ENCODE measurements at places on chromosomes 4 and X.

- no peak for DNase-seq
These were observed 187.3 kb upstream of the FAM241A start for GRCh38 chr4:111957997-111958396.

- no peak for DNase-seq
These were observed 95.0 kb upstream of the TBL1X start for GRCh38 chrX:9369802-9370291.

DNA sequence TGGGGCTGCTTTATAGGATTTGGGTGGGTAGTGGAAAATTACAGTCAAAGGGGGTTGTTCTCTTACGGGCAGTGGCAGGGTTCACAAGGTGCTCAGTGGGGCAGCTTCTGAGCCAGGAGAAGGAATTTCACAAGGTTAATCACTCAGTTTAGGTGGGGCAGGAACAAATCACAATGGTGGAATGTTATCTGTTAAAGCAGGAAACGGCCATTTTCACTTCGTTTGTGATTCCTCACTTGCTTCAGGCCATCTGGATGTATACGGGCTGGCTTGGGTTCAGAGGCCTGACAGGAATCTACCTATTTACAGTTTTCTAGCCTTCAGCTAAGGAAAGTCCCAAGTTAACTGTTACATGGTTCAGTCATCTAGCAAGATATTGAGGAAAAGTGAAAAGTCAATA, 1003.5 kb downstream of the STPG2 start:
- DNase-seq: no peak

DNA sequence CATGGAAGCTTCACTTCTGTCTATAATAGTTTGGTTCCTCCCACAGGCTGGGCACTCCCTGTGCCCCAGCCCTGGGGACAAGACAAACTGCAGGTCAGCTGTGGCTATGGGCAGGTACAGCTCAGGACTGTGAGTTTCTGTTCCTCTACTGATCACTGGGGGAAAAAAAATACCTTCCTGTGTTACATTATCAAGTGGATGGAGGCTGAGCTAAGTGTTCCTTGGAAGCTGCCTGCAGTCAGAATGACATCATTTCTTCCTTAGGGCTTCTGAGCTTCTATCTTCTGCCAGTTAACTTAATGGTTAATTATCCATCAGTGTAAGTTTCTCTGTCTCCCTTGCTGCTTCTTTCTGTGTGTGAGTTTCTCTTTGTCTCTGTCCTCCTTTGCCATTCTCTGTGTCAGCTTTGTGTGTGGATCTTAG, 4.6 kb downstream of the RAB33A start:
- DNase-seq: peak; percentile 27

DNA sequence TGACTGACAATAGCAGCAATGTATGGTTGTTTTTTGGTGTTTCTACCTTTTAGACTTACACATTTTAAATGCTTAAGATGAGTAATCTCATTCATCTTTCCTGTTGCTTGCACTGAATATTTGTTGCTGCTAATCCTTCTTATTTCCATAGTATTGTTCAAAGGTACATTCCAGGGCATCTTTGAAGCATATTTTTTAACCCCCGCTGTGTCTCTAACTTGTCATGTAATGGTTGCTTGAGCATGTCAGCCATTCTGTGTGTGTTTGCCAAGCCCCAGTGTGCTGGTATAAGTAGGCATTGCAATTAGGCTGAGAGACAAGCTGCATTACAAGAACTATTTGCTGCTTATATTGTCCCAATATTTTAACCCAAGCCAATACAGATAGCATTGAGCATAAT, 87.9 kb downstream of the IL1RAPL1 start:
- no peak for DNase-seq

- no peak for DNase-seq
These were observed 1040.0 kb downstream of the FAT4 start for GRCh38 chr4:126354784-126355183.

- DNase-seq: no peak
These were observed 140.0 kb downstream of the DCK start for GRCh38 chr4:71133491-71133890.

DNA sequence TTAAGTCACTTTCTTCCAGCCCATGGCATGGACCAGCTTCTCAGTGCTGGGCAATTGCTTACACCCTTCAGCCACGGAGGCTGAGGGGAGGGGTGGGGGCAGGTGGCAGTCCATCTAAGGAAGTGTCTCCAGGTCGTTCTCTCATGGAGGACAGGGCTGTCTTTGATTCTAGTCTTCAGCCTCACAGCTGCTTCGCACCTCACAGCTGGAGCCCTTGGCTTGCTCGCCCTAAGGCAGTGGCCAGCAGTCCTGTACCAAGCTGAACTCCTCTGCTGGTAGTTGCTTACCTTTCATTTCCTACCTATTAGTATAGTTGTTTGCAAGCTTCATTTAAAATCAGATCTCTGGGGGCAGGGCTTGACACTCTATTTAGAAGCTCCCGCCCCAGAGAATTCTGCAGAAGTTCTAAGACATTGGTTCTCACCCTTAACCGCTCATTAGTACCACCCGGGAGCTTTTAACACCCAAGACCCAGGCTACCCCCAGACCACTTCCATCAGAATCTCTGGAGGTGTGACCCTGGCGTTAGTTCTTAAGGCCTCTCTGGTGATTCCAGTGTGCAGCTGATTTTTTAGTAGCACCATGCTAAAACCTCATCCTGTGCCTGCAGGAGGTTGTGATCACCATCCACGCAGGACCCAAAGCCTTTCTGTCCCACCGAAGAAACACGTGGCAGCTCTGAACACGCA, 386.8 kb downstream of the UNC5C start:
- DNase-seq: no peak

- DNase-seq: no peak
These were observed 290.7 kb downstream of the PCDH10 start for GRCh38 chr4:133439830-133440229.

DNA sequence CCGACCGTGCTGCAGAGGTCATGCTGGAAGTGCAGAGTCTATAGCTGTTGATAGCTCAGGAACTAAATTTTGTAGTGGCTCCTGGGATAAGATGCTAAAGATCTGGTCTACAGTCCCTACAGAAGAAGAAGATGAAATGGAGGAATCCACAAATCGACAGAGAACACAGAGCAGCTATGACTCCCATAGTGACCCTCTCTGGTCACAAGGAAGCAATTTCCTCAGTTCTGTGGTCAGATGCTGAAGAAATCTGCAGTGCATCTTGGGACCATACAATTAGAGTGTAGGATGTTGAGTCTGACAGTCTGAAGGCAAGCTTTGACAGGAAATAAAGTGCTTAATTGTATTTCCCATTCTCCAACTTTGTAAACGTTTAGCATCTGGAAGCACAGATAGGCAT, 8.8 kb downstream of the MANBA start:
- peak; percentile 34 for DNase-seq

DNA sequence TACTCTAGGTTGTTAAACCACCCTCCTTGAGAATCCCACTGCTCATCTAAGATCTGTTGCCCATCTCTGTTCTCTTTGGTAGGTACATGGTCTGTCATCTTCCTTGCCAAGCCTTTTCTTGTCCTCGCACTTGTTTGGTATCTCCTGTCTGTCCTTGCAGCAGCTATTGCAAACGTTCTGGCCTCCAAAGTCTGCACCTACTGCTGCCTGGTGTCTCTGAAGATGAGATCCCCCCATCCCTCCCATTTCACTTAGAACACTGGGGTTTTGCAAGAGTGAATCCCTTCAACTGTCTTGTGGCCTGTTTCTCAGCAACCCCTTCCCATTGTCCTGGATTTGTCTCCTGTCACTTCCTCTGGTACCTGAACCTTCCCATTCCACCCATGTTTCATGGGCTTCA, 673 bp downstream of the CNGA2 start:
- no peak for DNase-seq

DNA sequence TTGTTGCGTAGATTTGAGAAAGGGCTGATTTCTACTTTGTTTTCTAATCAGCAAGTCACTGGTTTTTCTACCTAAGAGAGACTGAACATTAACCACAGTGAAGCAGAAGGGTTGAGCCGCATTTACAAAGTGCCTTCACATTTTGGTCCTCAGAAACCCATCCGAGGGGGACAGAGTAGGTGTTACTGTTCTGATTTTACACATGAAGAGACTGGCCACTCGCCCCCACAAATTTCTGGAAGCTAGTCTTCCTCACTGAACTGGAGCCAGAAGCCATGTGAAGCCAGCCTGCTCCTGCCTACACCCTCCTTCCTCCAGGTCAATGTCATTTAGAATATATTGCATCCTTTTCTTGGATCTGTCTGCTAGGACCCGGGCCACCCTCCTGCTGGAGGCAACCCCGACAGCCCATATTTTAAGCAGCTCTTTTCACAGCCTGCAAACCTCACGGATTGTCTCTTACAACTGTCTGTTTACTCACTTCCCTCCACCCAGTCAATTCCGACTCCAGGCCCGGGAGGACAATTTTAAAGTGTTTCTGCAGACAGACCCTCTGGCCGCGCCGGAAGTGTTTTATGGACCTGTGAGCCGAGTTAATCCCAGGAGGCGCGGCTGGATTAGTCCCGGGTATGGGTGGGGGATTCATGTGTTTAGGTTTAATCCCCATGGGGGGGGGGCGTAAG, 73.2 kb upstream of the BCOR start:
- no peak for DNase-seq

GRCh38 chr4:76426272-76426671, 5.3 kb upstream of the CCDC158 start:
- DNase-seq: no peak

DNA sequence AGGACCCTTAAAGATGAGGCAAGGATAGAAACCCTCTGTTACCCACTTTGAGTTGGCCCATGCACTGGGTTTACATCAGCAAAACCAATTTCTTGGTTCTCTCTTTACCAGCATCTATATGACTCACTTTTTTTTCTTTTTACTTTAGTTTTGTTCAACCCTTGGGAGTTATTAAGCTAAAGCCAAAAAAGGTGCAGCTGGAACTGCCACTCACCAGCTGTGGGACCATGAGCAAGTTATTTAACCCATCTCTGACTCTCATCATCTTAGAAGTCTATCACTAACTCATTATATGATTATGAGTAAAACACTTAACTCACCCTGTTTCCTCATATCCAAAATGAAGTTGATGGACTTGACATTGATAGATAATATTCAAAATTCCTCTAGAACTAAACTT, 53.4 kb downstream of the GABRB1 start:
- DNase-seq: no peak

- DNase-seq: peak; percentile 88
These were observed 5.5 kb downstream of the CD38 start for GRCh38 chr4:15783676-15784075.

DNA sequence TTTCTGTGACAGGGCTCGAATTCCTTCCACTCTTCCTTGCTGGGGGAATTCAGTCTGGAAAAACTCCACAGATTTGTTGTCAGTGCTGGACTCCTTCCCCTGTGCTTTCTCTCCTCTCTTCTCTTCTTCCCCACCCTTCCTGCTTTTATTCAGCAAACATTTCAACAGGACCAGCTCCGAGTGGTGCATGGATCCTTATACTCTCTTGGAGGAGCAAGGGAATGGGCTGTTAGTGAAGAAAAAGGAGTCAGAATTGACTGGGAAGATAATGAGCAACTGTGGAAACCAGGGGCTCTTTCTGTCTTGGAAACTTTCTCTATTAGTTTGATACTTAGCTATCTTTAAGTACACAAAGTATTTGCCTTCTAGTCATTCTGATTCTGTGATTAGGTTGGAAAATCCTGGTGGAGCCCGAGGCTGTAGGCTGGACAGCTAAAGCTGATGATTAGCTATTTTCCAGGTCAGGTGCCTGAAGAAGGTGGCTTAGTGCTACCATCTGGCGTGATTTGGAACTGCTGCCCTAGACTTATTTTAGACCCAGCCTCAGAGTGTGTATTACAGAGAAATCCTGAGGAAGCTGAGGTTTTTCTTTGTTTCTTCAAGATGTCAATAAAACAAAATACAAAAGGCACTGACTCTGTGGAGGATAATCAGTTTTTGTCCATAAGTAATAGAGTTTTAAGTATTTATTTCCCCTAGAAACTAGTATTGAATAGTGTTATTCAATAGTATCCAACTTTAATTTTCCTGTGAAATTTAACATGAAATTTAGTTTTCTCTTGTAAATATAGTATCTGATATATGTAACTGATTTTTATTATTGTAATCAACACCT, 38.4 kb downstream of the NAP1L5 start:
- DNase-seq: peak; percentile 48

GRCh38 chrX:38679695-38680094, 118.4 kb downstream of the TSPAN7 start:
- no peak for DNase-seq

GRCh38 chr4:138728566-138728965, 287.0 kb upstream of the NOCT start:
- no peak for DNase-seq

GRCh38 chrX:13000301-13000811, 25.4 kb downstream of the TMSB4X start:
- DNase-seq: peak; percentile 67

DNA sequence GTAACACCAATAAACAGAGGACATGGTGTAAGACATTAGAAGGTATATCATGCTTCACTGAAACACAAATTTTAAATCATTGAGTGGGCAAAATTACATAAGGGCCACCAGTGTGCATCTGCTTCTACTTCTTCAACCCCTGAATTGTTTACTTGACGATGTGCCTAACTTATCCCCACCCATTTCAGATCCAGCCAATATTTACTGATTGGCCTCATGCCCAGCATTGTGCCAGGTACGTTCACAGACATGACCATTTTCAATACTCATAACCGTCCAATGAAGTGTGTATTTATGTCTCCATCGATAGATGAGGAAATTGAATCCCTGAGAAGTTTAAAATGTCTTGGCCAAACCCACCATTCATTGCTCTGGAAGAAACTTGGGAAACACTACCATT, 208.3 kb upstream of the MID1 start:
- DNase-seq: no peak

- no peak for DNase-seq
These were observed 135.3 kb upstream of the VCX2 start for GRCh38 chrX:8306291-8306925.

GRCh38 chr4:137408527-137409177, 123.6 kb downstream of the PCDH18 start:
- no peak for DNase-seq

GRCh38 chr4:24771241-24771640, 24.1 kb upstream of the SOD3 start:
- DNase-seq: no peak

- no peak for DNase-seq
These were observed 187.7 kb upstream of the HCCS start for GRCh38 chrX:10923466-10923865.

- no peak for DNase-seq
These were observed 116.9 kb downstream of the COL25A1 start for GRCh38 chr4:109185548-109185947.

DNA sequence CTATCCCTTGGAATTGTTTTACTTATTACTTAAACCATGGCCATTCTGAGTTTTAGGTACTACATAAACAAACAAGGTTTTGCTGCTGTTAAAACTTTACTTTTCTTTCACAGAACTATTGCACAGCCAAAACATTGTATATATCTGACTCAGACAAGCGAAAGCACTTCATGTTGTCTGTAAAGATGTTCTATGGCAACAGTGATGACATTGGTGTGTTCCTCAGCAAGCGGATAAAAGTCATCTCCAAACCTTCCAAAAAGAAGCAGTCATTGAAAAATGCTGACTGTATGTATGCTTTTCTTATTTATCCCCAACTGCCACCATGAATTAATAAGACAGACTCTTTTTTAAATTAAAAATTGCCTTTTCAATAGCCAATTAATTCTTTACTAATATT, 69.8 kb downstream of the CCKAR start:
- no peak for DNase-seq
